ENCODE measurements at places on chromosomes 2 and 18.

DNA sequence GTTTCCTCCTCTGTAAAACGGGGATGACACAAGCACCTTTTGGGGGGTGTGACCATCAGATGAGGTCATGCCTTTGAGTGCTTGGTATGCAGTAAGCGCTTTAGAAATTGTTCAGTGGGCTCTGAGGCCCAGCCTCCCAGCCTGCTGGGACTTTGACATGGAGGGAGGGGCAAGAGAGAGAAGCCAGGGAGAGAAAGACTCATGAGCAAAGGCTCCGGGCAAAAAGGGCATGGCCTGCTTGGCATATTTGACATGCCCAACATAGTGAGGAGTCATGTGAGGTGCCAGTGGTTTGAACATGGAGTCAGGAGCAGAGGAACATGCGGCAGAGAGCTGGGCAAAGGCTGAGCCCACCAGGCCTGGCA lies 14.0 kb downstream of the TNS1 start:
- no peak for DNase-seq

DNA sequence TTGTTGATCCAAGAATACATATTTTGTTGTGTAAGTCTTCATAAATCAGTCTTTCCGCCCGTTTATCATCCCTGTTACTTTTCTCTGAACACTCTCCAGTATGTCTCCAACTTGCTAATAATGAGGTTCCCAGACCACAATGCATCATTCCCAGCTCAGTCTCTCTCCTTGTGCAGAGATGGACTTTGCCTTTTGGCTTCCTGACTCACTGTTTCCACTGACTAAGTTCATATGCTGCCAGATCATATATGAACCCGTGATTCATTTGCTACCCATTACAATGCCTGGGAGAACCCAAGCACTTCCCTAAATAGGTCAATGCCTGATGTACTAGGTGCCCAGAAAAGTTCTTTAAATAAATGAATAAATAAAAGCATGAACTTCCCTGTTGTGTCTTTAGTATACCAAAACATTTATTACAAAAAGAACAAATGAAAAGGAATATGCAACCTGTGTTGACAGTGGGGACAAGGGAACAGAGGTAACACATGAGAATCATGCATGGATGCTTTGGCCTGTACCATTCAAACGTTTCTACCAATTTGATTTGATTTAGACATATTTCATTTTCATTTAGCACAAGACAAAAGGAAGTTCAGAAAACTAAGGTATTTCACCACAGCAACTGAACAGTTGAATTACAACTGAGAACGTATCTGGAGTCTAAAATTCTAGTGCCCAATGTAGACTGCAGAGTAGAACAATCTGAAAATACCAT lies 215.4 kb upstream of the HNRNPA3 start:
- DNase-seq: peak; percentile 27

DNA sequence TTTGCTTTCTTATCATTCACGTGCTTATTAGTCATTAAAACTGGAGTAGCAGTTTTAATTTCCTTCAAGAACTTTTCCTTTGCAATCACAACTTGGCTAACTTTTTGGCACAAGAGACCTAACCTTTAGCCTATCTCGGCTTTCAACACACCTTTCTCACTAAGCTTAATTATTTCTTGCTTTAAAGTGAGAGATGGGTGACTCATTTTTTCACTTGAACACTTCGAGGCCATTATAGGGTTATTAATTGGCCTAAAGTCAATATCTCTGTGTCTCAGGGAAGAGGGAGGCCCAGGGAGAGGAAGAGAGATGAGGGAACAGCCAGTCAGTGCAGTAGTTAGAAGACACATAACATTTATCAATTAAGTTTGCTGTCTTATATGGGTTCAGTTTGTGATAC lies 289.8 kb downstream of the RBM43 start:
- DNase-seq: no peak

GRCh38 chr18:26320686-26321085 lies 94.4 kb downstream of the TAF4B start:
- DNase-seq: no peak

DNA sequence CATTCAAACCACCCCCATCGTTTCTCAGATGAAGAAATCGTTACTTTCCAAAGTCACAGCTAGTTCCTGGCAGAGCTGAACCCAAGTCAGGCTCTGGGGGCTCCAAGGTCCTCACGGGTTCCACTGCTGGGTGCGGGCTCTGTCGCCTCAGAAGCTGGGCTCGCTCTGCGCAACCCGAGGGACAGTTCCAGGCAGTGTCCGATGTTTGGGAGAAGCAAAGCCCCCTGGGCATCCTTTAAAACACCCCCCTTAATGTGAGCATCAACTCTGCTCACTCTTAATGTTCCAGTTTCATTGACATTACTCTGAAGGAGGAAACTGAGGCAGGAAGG lies 796 bp downstream of the AOX1 start:
- DNase-seq: no peak

GRCh38 chr18:50158866-50159653 lies 35.9 kb downstream of the MYO5B start:
- no peak for DNase-seq

- DNase-seq: no peak
These were observed 356.3 kb downstream of the SATB2 start for GRCh38 chr2:199101487-199101886.

- DNase-seq: no peak
These were observed 119.8 kb downstream of the NDUFA10 start for GRCh38 chr2:239905306-239905705.

DNA sequence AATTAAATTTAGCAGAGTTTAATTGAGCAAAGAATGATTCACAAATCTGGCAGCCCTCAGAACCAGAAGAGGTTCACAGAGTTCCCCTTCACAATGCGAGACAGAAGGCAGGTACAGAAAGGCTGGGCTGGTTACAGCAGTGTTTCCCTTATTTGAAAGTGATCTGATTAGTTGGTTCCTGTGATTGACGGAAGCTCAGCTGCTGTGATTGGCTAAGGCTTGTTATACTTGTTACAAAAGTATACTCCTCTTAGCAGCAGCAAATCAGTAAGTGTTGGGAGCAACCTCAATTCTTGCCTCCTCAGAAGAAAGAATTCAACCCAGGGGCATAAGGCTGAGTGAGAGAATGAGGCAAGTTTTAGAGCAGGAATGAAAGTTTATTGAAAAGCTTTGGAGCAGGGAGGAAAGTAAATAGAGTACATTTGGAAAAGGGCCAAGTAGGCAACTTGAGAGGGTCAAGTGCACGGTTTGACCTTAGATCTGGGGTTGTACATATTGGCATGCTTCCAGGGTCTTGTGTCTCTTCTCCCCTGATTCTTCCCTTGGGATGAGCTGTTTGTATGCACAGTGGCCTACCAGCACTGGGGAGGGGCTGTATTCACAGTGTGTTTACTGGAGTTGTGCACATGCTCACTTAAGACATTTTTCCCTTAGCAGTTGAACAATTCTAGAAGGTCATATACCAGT lies 431.8 kb upstream of the RAB12 start:
- peak; percentile 2 for DNase-seq

DNA sequence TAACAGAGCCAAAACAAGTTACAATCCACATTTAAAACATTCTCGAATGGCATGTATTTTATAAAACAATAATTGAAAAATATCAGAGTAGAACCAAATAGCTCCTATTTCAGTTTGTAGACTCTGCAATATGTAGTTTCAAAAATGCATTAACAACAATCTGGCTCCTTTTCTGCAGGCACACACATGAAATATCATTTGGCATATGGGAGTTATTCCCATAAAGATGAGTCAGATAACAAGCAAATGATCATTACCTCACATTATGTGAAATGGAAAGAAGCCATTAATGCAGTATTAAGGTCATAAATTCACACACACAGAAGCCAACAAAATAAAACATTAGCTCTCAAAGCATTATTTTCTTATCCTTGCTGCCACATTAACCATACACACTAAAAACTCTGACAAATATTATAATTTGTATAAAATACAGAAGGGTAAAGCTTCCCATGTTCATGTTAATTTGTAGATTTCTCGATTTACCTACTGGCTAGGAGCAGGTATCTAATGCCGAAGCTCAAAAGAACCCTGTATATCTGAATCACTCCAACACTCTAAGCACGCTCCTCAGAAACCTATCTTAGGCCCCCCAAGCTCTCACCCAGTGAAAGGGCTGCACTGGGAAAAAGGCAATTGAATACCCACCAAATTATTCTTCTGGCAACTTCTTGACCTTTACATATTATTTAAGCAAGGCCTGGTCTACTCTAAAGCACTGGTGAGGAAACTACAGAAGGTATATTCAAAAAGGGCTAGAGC lies 13.8 kb downstream of the NBAS start:
- DNase-seq: no peak

- no peak for DNase-seq
These were observed 368.8 kb downstream of the RPRM start for GRCh38 chr2:153109793-153110192.

- no peak for DNase-seq
These were observed 79.5 kb downstream of the EPB41L3 start for GRCh38 chr18:5464251-5464650.

- peak; percentile 46 for DNase-seq
These were observed 40.3 kb downstream of the EML6 start for GRCh38 chr2:54763636-54764291.

Measured in NB4 (cell line).